NCI-H2227 treated with DMSO at 0.1 percent for 48 hours (cell line): ENCODE measurements at places on chromosomes 13 and 19.

DNA sequence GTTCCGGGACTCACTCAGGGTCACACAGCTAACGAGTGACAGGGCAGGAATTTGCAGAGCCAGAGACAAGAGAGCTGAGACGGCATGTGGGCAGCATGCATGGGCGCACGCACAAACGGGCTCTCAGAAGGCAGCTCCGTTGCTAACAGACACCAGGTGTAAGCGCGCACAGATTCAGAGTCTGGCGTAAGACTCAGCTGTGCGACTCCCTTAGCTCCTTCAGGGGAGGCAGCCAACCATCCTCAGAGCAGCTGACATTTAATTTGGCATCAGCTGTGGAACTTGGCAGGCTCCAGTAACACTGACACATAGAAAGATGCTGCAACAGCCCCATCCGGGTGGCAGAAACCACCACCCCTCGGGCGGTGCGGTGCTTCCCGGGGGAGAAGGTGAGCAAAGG, 7.5 kb upstream of the TM6SF2 start:
- no peak for DNase-seq

- no peak for DNase-seq
These were observed 410.9 kb upstream of the SPRY2 start for GRCh38 chr13:80751854-80752253.

- DNase-seq: no peak
These were observed 6.9 kb downstream of the TBXA2R start for GRCh38 chr19:3599776-3600187.

DNA sequence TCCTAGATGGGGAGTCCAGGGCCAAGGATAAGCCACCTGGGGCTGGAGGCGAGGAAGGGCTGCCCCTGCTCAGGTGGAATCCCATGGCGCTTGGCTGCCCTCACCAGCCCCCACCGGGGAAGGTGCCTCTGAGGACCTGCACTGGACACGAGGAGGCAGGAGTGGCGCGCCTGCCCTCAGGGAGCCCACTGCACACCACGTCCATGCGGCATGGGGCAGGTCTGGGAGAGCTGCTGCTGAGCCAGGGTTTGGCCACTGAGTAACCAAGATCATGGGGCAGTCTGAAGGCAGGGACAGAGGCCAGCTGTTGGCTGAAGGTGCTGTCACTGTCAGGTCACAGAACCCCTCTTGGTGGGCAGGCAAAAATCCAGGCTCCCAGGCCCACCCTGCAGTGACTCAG, 25.9 kb downstream of the ELAVL1 start:
- DNase-seq: no peak

- peak; percentile 100 for DNase-seq
These were observed at the start of gene WDR87 for GRCh38 chr19:37905946-37906868. Gene WDR87 (minus strand): TSS chr19:37906594. CDS start chr19:37898239, 8,355 bp downstream.

DNA sequence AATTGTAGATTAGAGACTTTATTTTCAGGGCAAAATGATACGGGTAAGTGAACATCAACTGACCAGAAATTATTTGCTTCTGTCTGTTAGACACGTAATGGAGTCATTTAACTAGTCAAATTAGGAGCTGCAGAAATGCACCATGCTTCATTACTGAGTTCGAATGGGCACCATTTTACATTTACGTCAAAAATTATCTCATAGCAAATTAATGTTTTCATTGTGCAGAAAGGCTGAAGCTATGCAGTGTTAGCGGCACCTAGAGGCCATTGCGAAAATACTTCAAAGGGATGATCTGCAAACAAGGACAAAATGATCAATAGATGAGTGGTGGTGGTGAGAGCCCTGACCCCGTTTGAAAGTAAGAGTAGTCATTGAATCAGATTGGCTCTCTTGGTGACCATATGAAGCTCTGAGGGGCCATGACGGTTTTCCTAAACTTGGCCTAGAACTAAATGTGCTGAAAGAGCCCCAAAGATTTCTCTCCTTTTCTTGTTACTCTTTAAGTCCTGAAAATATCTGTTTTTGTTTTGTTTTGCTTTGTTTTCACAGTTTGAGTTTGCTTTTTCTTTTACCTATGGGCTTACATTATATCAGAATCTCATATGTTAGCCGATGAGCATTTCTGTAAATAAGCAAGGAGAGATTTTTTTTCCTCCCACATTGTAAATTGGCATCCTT, 277.9 kb downstream of the ZNF536 start:
- peak; percentile 43 for DNase-seq

GRCh38 chr19:38561053-38561606, 56.6 kb downstream of the MAP4K1 start:
- no peak for DNase-seq

DNA sequence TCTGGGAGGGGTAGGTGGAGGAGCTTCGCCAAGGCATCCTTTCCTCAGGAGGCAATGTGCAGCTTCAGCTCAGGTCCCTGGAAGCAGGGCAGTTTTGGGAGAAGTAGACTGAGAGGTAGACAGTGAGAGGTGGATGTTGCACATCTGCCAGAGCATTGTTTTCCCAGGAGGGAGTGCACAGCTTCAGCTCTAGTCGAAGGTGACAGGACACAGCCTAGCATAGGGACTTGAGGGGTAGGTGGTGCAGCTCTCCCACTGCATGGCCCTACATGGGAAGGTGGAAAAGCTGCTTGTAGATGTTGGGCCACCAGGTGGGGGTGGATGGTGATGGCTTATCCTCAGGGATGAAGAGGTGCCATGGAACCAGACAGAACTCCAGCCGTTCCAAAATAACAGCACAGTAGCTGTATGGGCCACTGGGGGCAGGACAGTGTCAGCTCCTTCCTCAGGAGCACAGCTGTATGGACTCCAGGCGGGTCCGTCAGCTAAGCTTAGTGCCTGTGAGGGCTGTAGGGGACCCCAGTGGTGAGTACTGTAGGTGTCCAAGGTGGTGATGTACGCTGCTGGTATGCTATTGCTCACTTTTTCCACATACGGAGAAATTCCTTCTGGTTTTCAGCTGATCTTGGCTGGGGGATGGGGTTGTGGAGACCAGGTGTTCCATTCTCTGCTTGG, 17.4 kb upstream of the ZNF543 start:
- DNase-seq: no peak

DNA sequence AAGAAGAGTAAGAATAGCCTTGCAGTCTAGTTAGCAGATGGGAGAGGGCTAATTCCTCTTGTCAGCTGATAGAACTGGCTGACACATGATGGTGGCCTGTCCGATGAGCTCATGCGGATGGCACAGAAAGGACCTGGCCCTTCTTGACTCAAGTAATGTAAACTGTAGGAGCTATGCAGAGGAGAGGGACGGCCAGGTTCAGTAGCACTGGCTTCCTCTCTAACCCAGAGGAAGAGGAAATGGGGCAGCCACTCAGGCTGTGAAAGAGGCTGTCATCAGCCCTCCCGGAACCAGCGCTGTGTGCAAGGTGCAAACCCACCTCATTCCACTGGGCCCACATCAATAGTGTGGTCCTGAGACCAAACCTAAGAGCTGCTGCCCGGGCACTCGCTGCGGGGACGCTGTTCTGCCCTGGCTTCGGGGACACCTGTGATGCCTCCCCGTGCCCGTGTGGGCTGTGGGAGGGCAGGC, 30.8 kb upstream of the USE1 start:
- no peak for DNase-seq

DNA sequence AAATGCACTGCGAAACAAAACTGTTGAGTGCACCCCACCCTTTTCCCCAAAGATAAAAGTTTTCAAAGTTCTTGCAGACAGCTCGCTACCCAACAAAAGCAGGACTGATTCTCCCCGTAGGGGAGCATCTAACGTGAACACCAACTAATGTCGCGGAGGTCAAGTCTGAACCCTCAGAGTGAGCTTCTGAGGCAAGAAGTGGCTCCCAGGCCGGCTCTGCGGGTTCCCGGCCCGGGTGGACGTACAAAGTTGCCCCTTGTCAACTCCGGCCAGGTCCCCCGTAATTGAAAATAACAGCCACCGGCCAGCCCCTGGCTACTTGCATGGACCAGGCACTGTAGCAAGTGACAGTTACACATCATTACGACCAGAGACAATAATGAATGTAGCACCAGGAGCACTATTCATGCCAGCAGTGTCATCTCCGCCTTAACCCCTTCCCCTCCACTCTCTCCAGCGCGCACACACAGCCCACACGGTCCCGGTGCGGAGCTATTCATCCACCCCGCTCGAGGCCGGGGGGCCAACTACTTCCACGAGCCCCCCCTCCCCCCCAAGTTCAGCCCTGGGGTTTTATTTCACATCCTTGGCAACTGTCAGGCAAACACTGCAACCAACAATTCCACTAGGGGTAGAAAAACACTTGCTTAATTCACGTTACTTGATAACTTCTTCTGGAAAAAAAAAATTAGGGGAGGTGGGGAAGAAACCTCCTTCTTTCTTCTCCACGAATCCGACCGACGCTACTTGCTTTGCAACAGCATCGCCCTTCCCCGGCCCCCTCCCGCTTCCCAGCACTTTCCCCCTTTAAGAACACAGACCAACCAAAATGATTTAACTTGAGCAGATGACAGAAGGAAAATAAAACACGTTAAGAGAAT, 1.2 kb downstream of the KLF12 start:
- DNase-seq: no peak

GRCh38 chr19:51065221-51065960, 499 bp upstream of the KLK13 start:
- no peak for DNase-seq

DNA sequence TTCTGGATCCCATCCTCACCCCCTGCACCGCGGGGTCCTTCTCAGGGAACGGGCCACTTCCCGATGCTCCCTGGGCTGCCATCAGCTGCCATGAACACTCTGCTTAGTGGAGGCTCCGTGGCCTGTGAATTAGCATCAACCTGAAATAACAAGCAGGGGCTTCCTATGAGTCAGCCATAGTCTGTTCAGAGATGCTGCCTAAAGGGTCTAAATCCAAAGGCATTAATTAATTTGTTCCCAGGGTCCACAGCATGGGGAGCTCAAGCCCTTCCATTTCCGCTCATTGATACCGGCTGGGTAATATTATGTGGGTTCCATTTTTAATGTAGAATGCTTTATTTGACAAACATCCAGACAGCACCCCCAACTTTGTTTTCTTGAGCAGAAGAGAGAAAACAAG, 341.9 kb upstream of the TMTC4 start:
- DNase-seq: no peak

DNA sequence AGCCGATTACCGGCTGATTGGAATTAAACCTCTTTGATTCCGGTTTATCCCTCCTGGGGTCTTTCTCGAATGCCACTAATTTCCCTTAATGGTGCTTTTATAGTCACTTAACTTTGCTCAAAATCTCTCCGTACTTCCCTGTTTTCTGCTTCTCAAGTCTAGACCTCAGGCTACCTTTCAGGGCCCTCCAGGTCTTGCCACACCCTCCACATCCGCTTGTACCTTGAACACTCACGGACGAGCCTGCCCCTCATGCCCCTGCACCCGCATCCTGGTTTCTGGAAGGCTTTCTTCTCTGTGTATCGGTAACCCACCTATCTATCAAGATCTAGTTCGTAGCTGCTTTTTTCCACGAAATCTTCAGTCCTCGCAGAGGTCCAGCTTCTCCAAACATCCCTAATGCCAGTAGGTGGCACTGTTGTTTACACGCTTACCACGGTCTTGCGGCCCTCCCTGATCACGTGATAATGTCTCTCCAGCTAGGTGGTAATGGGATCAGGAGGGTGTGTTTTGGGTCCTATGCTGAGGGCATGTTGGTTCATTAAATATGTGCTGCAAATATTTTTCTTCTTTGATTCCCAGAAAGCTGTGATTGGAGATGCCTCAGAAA, 13.8 kb downstream of the ATP12A start:
- peak; percentile 34 for DNase-seq

GRCh38 chr13:77740931-77741596, 43.6 kb downstream of the SLAIN1 start:
- DNase-seq: no peak

DNA sequence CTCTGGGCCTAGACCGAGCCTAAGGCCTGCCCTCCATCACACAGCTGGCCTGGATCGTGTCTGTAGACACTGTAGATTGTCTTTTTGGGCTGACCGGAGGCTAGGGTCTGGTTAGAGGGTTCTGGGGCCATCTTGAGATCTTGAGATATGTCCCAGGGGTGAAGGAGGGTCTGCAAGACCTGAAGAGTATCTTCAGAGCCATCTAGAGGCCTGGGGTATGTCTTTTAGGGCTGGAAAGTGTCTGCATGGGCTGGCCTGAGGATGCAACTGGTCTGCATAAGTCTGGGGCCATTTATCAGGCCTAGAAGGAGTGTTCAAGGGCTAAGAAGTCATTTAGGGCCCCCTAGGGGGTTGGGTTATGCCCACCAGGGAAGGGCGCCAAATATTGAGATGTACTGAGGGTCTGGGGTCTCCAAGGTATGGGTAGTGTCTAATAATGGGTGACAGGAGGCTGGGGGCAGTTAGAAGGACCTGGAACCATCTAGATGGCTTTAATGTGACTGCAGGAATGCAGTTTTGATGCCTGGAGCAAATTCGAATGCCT, 555 bp downstream of the SCAF1 start:
- DNase-seq: no peak

- no peak for DNase-seq
These were observed 9.5 kb upstream of the MBNL2 start for GRCh38 chr13:97212601-97213040.

- DNase-seq: no peak
These were observed 927 bp downstream of the LPAR6 start for GRCh38 chr13:48411841-48412531.
